Muscle of back (tissue), 13 donors: ENCODE measurements at places on chromosomes 5 and 9. TPM values are rescaled to one million over a fixed set of nuclear protein-coding genes. Genes with fewer than 3 reads are reported as not detected.

- DNase-seq, result no peak
Observed at GRCh38 chr9:111838439-111838838, 43.7 kb upstream of the SHOC1 start.

The STC2 gene
- 3.6 TPM for polyA plus RNA-seq

GRCh38 chr5:135999406-136000139 is 29.2 kb upstream of the TGFBI start:
- peak; percentile 54 for DNase-seq

DNA sequence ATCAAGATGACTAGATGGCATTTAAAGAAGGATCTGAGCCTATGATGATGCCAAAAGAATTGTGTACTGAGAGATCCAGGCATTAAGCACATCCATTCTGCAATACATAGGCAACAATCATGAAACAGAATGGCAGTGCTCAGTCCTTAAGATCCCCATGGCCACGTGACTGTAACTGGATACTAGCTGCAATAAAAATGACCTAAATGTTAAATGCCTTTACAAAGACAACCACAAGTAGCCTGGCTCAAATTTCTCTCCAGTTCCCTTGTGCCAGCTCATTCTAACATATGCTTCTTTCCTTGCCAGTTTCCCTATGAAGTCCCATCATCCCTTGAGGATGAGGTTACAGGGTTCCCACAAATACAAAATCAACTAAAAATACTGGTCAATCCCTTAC is 148.3 kb upstream of the GHR start:
- no peak for DNase-seq

GRCh38 chr5:101534491-101535110 is 631.5 kb upstream of the ST8SIA4 start:
- no peak for DNase-seq

GRCh38 chr5:34923694-34924461 is 5.5 kb upstream of the DNAJC21 start:
- no peak for DNase-seq

The TLR4 gene
- polyA plus RNA-seq, result 7.0 TPM

The AK8 gene
- polyA plus RNA-seq, result 0.52 TPM

GRCh38 chr5:82362636-82363035 is 84.5 kb upstream of the RPS23 start:
- DNase-seq, result no peak

DNA sequence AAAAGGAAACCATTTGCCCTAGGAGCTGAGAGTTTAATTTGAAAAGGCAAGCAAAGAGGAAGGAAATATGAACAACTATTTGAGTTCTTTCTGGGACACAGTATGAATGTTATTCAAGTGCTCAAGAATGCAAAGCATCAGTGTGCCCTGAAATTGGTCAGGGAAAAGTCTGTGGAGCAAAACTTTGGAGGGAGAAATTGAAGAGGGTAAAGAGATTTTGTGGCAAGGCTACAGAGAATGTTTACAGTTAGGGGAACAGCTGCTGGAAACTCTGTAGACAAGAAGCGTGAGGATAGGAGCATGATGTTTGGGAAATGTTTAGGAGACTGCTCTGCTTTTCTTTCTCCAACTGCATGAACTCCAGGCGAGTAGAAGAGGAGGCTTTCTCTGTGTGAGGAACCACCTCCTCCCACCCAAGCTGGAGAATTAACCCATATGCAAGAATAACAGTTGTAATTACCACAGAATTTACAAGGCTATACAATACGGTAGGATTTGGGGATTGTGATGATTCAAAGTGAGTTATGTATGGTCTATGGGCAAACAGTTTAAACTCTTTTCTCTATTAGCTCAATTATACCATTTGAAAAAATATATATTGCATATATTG is 75.4 kb upstream of the IL7R start:
- no peak for DNase-seq

The IFNB1 gene
- not detected for polyA plus RNA-seq

- peak; percentile 75 for DNase-seq
Observed at GRCh38 chr9:70043689-70044489, at the start of gene MAMDC2. MAMDC2 (plus strand) TSS chr9:70043848; CDS start chr9:70044198, 350 bp downstream.

The LCN12 gene
- polyA plus RNA-seq, result 0.49 TPM

- no peak for DNase-seq
Observed at GRCh38 chr9:68418259-68418845, 61.9 kb downstream of the PGM5 start.

GRCh38 chr5:24804221-24804681 is 159.5 kb upstream of the CDH10 start:
- DNase-seq, result no peak

DNA sequence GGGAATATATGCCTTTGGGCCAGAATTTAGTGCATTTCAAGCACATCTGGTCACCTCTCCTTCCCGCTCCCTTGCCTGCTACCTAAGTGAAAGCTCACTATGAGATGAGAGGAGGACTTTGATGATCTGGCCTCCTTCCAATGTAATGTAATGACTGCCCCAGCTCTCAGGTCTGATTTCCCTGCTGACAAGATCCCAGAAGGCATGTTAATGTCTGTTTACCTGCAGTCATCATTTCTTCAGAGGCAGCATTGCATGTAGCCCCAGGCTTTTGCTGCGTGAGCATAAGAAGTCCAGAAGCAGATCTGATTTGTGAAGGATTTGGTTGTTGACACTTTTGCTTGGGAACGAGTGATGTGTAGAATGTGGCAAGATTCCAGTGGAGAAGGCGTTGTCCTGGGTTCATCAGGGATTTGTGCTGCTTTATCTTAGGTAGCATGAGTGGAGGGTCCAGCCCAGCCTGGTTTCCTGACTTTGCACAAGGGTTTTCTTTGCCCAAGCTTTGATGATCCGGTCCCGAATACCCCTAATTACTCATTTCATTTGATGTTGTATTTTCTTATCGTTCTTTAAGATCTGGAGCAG is 192.7 kb downstream of the GOLPH3 start:
- no peak for DNase-seq

The PCDHB13 gene
- 3.5 TPM for polyA plus RNA-seq

- no peak for DNase-seq
Observed at GRCh38 chr5:87432460-87432859, 19.7 kb upstream of the CCNH start.

DNA sequence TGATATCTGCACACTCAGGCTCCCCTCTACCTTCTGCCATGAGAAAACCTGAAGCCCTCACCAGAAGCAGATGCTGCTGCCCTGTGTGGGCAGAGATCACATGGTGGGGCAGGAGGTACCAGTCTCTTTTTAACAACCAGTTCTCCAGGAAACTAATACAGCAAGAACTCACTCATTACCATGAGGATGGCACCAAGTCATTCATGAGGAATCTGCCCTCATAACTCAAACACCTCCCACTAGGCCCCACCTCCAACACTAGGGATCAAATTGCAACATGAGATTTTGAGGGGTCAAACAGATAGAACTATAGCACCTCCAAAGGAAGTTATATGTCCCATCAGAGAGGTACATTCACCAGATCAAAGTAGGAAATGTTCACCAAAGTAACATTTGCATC is 136.3 kb upstream of the SHB start:
- no peak for DNase-seq

DNA sequence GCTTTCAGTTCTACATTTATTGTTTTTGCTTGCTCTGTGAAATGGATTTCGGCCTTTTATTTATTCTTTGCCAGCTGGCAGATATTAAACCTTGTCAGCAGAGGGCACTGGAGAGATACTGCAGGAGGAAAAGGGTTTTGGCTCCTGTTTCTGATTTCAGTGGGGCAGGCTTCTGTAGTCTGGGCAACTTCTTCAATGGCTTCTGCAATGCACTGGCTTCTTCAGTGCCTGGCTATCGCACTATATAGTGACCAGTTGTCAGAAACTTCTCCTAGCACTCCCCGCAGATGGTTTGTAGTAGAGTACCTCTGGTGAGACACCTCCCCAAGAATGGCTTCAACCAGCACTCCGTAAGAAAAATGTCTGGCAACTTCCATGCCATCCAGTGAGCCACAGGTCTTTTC is 3.2 kb upstream of the NFX1 start:
- DNase-seq, result peak; percentile 41

The OLFML2A gene
- 166 TPM for polyA plus RNA-seq

DNA sequence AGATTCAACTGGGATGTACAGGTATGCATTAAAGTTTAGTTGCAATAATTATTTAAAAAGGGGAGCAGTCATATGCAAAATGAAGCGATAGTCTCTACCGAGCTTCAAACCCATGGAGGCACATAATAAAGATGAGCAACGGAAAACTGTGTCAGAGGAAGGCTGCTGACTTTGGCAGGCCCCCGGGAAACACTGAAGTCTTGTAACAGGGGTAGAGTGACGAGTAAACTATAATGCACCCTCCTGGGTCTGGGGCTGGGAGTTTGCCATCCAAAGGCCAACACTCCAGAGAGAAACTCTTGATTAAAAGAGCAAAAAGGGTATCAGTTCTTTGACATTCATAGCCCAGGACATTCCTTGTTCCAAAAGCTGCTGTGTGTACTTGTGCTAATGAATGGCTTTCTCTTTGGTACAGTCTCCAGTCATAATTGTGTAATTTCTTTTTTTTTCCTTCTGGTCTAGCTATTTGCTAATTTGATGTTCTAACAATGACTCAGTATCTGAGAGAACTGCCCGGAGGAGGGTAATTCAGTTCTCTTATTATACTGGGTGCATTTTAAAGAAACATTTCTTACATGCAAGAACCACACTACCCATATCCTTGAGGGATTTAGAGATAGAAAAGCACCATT is 59.2 kb downstream of the TNC start:
- no peak for DNase-seq
